ENCODE measurements at places on chromosomes 2 and 18.

DNA sequence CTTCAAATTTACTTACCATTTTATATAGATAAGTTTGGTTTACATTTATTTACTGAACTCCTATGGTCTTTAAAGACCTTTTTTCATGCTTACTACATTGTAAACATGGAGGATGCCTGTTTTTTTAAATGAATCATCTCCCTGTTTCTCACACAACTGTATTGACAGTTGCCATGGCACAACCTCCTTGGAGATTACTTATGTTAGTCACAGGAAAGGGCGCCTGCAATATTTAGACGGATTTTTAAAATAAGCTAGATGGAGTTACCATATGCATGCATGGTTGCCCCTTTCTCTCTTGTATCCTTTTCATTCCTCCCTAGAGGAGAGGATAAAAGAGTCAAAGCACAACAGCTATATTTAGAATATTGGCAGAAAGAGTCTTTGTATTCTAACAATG, 34.8 kb upstream of the CCDC102B start:
- no peak for DNase-seq

DNA sequence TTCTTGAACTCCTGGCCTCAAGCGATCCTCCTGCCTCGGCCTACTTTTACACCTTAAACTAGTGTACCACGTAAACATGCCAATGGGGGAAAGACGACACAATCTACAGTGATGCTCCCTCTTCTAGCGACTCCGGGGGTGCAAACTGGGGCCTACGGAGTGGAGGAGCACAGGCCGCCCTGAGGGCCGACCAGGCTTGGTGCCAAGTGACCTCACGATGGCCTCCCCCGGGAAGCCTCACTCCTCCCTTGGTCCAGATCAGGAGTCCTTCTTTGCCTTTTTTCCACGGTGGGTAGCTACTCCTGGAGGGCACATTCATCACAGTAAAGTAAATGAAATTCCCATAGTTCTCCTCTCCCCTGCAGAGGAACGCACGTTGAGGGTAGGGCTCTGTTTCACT, 73.5 kb downstream of the HNRNPLL start:
- no peak for DNase-seq

DNA sequence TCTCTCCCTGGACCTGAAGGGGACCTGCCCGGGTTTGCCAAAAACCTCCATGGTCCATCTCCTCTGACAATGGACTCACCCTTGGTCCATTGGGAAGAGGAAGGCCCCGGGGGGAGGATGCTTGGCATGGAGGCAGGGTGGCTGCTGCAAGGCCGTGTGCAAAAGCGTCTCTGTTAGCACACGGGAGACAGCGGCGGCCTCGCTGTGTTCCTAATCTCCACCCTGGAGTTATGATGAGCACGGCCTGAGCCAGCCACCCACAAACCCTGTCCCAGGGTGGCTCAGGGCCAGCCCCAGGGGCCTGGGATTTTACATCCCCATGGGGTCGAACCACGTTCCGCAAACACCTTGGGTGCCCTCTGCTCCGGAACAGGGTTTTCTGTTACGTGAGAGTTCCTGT, 35.8 kb downstream of the AQP12A start:
- DNase-seq, result no peak

DNA sequence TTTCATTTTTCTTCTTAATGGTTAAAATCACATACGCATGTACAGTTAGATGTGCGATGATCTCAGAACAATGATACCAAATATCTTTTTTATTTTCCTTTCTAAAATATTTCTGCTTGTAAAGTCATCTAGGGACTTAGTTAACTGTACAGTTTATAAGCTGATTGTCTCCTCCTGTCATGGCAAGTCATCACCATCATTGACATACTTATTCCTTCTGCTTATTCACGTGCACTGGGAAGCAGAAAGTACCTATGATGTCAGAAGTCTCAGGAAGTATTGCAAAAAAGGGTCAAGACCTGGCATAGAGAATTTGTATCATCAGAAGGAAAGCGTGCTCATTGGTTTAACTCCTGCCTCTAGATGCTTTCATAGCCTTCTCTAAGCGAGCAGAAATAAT, 154.2 kb downstream of the DSC3 start:
- no peak for DNase-seq

DNA sequence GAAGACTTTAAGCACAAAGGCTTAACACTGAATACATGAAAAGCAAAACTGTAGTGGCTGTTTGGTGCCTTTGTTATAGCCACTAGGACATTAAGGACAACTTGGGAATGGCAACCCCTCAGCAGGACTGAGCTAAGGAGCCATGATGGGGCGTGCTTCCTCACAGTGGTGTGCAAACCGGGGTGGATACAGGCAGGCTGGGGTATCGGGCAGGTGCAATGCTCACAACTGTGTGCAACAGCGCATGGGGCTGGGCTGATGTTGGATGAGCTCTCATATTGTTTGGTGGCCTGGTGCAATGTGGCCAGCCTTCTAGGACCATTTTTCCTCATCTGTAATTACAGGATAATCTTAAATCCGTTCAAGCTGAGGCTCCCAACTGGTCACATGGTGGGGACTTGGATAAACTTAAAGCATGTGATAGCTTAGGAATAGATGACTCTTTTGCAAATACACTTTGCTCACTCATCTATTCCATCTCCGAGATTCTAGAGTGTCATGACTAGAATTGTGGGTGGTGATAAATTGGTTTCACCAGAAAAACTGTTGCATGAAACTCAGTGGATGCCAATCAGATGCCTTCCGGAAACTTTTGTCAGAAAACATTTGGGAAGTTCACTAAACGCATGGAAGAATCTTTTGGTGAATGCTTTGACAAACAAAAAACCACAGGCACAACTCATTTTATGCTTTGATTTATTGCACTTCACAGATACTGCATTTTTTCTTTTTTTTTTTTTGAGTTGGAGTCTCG, 116.5 kb downstream of the PXDN start:
- DNase-seq, result no peak

GRCh38 chr18:5842653-5843052, 52.7 kb downstream of the TMEM200C start:
- DNase-seq, result no peak

DNA sequence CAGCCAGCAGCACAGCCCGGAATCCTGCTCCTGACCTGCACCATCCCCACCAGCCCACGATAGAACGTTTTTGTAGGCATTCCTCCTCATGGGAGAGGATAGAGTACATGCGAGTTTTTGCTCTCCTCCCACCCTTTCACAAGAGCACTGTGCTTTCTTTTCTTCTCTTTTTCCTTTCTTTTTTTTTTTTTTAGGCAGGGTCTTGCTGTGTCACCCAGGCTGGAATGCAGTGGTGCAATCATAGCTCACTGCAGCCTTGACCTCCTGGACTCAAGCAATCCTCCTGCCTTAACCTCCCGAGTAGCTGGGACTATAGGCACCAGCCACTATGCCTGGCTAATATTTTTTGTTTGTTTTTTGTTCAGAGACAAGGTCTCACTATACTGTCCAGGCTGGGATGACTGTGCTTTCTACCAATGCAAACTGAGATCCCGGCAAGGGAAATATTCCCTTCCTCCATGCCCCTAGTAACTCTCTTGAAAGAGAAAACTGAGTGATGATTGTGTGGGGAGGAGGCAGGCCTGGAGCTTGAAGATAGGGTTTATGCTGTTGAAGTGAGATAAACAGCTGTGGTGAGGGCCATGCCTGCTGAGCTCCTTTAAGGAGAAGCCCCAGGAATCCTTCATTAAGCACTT, 82.6 kb upstream of the TXNDC2 start:
- no peak for DNase-seq
